AG09309 (cell line): ENCODE measurements at places on chromosomes 5 and 9.

DNA sequence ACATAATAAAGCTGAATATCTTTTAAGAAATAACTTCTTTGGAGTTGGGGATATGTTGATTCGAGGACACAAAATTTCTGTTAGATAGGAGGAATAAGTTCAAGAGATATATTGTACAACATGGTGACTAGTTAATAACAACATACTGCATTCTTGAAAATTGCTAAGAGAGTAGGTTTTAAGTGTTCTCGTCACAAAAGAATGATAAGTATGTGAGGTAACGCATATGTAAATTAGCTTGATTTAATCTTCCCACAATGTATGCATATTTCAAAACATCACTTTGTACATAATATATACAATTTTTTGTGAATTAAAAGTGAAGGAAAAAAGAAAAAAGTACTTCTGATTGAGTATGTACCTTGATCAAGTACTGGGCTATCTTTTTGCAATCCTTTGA lies 428.0 kb upstream of the TRPC7 start:
- no peak for DNase-seq

- no peak for DNase-seq
These were observed 149.1 kb upstream of the TUT7 start for GRCh38 chr9:86503314-86503713.

DNA sequence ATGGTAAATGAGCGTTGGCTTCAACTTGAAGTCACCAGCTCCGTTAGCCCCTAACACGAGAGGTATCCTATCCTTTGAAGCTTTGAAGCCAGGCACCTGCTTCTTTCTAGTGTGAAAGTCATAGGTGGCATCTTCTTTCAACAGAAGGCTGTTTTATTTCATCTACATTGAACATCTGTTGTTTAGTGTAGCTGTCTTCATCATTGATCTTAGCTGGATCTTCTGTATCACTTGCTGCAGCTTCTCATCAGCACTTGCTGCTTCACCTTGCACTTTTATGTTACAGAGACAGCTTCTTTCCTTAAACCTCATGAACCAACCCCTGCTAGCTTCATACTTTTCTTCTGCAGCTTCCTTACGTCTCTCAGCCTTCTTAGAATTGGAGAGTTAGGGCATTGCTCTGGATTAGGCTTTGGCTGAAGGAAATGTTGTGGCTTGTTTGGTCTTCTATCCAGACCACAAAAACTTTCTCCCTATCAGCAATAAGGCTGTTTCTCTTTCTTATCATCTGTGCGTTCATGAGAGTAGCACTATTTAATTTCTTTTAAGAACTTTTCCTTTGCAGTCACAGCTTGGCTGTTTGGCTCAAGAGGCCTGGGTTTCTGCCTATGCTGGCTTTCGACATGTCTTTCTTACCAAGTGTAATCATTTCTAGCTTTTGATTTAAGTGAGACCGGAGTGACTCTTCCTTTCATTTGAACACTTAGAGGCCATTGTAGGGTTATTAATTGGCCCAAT lies 47.2 kb downstream of the PCSK5 start:
- DNase-seq = no peak

GRCh38 chr5:61293873-61294272 lies 38.2 kb upstream of the ZSWIM6 start:
- DNase-seq = no peak
